Activated CD4-positive, alpha-beta T cell treated with anti-CD3 and anti-CD28 coated beads, Interleukin-2, amount 50 U/mL, for 24 hours (primary cell): ENCODE measurements at places on chromosomes 13 and 19.

- no peak for DNase-seq
Observed at GRCh38 chr19:31501427-31502195, 152.4 kb upstream of the TSHZ3 start.

DNA sequence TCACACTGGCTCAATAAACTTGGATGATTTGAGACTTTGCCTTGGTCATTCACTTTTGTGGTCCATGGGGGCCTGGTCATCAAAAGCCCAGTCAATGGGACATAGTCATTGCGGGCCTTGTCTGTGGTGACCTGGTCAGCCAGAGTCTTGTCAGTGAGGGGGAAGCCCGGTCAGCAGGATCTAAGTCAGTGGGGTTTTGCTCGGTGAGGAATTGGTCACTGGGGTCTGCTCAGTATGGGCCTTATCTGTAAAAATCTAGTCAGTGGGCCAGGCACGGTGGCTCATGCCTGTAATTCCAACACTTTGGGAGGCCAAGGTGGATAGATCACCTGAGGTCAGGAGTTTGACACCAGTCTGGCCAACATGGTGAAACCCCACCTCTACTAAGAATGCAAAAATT lies 63.7 kb upstream of the TPM4 start:
- DNase-seq: no peak

GRCh38 chr13:40181203-40181845 lies 485.1 kb downstream of the FOXO1 start:
- DNase-seq: no peak

GRCh38 chr13:59754411-59754810 lies 409.3 kb downstream of the DIAPH3 start:
- no peak for DNase-seq

GRCh38 chr19:47210689-47211316 lies 20.2 kb downstream of the BBC3 start:
- DNase-seq: peak; percentile 72

- DNase-seq: no peak
Observed at GRCh38 chr13:32969516-32969941, 46.7 kb upstream of the KL start.

DNA sequence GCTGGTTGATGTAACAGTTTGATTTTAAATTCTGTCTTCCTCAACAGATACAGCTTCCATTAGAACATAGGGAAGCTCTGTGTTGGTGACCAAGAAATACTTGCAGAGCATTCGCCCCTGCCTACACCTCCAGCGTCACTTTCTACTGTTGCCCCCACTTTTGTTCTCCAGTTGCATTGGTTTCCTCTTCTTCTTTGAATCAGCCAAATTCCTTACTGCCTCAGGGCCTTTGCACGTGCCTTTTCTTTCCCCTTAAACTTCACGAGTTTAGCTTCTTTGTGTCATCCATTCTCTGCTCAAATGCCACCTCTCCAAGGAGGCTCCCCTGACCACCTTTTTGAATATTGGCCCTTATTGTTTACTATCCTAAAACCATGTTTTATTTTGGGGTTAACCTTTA lies 5.7 kb downstream of the KLK5 start:
- no peak for DNase-seq

- DNase-seq: no peak
Observed at GRCh38 chr13:49436890-49437289, 7.0 kb downstream of the CAB39L start.

DNA sequence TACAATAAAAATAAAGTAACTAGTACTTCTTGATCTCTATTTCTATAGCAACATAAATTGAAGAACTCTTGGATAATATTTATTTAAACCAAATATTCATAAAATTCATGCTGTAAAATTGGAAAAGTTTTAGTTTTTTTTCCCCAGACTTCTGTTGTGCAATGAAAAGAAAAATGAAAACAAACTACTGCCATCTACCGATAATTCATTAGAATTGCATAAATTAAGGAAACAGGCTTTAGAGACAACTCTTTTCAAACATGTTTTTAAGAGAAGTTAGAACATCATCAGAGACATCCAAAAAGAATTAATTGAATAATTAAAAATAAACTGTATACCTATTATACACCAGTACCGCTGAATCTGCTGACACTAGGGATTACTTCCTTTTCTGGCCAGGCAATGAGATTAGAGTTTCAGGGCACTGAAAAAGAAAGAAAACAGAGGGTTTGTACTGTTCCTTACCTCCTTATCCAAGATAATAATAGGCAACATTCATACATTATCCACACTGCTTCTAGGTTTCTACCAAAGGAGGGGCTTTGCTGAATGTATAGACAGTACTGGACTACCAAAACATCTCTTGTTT lies 4.9 kb downstream of the CCDC122 start:
- DNase-seq: no peak

- no peak for DNase-seq
Observed at GRCh38 chr13:28204043-28204442, 65.7 kb downstream of the PAN3 start.

- no peak for DNase-seq
Observed at GRCh38 chr13:68390987-68391386, 1160.9 kb upstream of the PCDH9 start.

- no peak for DNase-seq
Observed at GRCh38 chr13:24308068-24308445, 1.3 kb upstream of the C1QTNF9 start.

- DNase-seq: no peak
Observed at GRCh38 chr13:67742478-67742877, 512.3 kb upstream of the PCDH9 start.

- DNase-seq: no peak
Observed at GRCh38 chr13:106205871-106206270, 329.6 kb downstream of the EFNB2 start.

- peak; percentile 61 for DNase-seq
Observed at GRCh38 chr19:48415395-48415794, 21.9 kb downstream of the GRIN2D start.

DNA sequence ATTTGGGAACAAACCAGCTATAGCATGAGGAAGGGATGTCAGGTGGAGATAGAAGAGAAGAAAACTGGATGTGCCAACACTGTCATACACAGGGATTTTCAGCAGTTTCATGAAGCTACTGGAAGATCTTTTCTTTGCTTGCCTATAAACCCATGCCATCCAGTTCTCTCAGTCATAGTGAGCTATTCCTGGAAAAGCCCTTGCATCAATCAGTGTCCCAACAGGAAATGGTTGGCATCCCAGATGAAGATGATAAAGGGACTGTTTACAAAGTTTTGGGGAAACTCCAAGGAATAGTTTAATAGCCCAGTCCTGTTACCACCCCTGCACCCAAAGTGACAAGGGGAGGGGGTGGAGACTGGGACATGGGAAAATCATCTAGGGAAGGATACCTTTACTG lies 58.5 kb upstream of the ARGLU1 start:
- DNase-seq: no peak

GRCh38 chr19:55452749-55453346 lies 8.6 kb downstream of the ISOC2 start:
- no peak for DNase-seq

DNA sequence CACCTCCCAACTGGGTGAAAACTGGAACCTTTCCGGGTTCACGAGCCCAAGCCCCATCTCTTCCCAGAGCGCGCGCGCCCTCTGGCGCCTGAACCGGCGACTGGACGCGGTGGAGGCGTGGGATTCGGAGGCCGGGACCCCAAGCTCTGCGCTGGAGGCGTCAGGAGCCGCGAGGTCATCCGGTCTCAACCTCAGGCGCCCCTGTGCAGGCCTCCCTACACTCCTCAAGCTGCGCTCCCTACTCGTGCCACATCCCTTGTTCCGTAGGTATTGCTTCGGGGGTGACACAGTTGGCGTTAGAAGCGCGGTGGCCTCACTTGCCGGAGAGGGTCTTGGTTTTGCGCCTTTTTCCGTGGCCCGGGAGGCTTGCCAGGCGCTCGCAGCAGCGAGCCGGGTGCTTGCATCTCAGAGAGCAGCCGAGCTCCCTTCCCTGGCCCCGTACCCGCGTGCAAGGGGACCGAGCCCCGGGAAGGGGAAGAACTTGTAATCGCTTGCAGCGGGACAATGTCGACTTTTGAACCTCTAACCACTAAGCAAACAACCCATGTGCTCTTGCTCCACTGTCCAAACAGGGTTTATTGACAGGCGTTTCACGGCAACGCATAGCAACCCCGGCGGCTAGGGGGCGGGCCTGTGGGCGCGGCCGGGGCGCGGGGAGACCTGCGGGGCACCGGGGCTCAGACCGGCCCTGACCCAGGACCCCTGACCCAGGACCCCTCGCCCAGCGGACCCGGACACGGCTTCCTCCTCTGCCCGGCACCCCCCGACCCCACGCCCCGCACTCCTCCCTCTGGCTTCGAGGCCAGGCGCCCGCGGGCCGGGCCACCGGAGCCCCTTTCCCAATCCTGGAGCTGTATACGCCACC lies 8.5 kb downstream of the CDX2 start:
- no peak for DNase-seq

- DNase-seq: no peak
Observed at GRCh38 chr13:111122056-111122455, 6.9 kb downstream of the ARHGEF7 start.

DNA sequence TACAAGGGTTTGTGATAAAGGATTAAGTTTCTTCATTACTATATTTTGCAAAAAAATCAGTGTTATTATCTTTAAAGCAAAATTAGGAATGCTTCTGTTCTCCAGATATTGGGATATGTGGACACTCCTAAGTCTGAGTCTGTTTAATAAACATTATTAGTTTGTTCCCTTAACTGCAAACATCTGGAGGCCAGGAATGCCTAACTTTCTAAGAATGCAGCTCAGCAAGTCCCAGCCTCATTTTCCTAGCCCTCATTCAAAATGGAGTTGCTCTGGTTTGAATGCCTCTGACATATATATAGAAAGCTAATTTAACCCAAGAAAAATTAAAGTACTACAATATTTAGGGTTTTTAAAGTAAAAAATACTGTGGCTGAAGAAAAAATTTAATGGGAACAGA lies 33.6 kb upstream of the EDNRB start:
- no peak for DNase-seq

- no peak for DNase-seq
Observed at GRCh38 chr13:27024776-27025492, 146.7 kb downstream of the USP12 start.

GRCh38 chr13:59086147-59086546 lies 1077.6 kb downstream of the DIAPH3 start:
- no peak for DNase-seq

GRCh38 chr13:46685006-46685730 lies 111.8 kb downstream of the ESD start:
- DNase-seq: no peak

- DNase-seq: no peak
Observed at GRCh38 chr13:112687836-112688559, 1.8 kb upstream of the ATP11A start.

DNA sequence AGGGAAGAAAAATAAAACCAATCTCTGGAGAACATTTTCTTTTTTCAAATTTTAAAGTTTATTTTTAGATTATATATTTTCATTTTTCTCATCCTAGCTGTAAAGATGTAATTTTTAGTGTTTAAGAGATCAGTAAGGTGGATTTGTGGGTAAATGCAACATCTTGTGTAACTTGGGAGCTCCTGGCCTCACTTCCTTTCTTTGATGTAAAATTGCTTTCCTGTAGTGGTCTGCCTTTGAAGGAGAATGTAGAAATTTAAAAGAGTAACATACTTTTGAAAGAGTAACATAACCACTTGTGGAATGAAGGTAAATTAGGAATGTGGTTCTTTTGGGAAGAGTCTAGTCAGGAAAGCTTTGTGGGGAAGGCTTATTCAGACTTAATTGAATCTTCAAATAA lies 95.7 kb upstream of the AKAP11 start:
- DNase-seq: no peak

GRCh38 chr19:29454109-29454508 lies 71.7 kb upstream of the VSTM2B start:
- DNase-seq: no peak

DNA sequence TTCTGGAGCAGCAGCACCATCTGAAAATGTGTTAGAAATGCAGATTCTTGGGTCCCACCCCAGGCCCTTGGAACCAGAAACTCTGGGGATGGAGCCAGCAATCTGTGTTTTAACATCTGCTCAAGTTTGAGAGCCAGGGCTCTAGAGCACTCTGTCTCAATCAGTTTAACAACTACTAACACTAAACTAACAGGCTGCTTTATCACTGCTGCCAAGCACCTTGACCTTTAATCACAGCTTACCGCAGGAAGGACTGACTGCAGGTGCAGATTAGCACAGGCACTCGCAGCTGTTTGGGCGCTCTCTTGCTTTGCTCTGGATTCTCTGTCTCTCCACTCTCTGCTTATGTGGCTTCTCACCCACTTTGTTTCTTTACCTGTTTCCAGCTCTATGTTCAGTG lies 163.5 kb downstream of the MTUS2 start:
- DNase-seq: no peak

GRCh38 chr19:41997121-41997850 lies 3.3 kb upstream of the ATP1A3 start:
- no peak for DNase-seq

DNA sequence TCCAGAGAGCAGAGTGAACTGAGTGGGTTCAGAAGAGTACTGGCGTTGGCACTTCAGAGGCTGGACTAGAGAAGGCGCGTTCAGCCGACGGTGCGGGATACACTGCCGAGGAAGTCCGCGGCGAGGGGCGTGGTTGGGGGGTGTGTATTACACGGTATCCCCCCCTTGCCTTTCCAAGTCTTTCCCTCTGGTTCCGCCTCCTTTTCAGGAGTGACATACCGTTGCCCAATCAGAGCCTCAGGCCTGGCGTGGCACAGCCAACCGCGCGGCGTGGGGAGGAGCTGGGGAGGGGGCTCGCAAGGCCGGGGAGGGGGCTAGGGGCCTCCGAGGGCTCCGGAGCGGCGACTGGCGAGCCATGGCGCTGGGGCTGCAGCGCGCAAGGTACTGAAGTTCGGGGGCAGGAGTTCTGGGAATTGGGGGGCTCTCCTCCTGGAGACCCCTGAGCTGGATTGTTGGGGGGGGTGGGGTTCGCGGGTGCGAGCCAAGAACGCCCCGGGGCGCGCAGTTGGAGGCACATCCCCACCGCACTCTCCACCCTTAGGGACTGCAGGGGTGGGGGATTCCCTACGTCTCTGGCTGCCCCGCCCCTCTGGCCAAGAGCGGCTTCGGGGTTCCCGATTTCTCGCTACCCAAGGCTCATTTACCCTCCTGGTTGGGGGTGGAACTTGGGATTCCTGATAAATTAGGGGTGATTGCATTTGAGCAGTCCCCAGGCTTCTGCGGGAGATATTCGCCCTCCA lies at the start of gene HIF3A:
Gene HIF3A (plus strand): TSS at position 321 of the 740 bp plus-strand sequence. CDS start 35 bp downstream, at position 356.
- DNase-seq: no peak

DNA sequence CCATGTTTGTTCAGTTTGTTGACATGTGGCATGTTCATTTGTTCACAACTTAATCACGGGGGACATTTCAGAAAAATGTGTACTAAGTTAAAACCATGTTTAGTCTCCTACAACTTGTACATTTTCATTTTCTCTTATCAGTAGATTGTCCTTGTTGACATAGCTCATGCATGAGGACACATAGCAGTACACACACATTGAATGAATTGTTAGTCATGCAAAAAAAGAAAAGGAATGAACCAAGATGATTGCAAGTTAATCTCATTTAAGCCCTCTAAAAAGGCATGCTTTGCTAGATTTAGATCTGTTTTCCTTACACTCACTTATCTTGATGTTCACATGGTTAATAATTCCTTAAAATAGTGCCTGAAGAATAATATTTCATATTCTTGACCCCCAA lies 38.2 kb upstream of the AKAP11 start:
- no peak for DNase-seq
